ENCODE measurements at places on chromosomes 3 and 15.

DNA sequence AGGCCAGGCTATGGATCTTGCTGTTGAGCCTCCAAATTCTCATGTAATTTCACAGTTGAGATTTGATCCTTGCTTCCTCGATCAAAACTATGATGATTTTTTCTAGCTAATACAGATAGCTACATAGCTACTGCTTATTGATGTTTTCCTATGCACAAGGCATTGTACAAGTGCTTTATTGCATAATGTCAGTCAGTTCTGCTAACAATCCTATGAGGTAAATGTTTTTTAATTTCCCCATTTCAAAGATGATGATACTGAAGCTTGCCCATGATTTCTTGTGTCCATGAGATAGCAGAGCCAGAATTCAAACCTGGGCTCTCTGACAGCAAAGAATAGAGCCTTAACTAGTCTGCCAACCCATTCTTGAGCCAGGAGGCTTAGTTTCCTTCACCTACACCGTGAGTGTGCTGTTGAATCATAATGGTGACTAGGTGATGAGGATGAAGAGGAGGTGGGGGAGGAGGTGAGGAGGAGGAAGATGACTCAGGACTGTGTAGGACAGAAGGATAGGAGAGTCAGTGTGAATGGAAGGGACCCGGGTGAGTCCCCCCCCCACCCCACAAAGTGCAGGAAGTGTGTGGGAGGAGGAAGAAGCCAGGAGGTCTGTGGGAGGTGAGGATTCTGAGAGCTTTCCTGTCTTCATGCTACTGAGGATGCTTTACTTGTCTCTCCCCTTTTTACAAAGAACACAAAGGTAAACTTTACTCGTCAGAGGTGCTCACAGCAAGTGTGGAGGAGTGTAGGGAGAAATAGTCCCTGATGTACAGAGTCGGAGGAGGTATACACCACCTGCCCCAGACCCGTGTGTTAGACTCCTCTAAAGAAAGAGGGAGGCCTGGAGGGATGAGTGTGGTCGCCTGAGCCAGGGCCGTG is 3.6 kb downstream of the TAGLN3 start:
- peak; percentile 56 for DNase-seq

DNA sequence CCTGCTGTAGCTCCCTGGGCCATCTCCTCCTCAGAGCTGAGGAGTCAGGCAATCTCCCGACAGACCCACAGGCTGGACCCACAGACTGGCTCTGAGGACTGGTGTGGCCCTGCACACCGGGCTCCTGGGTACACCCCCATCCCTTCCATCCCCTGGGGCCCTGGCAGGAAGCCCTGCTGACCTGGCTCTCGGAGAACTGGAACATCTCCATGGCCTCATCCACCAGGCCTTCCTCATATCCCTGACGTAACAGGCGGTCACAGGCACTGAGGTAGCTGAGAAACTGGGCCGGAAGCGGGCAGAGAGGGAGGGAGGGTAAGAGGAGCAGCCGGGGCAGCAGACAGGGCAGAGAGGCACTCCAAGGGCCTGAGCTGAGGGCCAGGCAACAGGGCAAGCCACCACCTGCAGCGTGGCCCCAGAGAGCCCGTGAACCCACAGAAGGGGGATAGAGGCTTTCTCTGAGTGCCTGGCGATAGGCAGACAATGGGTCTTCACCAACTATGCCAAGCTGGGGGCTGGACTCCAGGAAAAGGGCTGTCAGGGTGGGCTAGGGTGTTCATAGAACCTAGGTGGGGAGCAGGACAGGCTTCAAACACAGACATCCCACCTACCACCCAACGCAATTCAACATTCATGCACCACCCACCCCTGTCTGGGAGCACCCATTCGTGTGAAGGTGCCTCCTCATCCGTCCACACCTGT is 17.9 kb downstream of the KBTBD13 start:
- DNase-seq = no peak

GRCh38 chr3:14154895-14155440 is 23.4 kb downstream of the XPC start:
- DNase-seq = no peak

DNA sequence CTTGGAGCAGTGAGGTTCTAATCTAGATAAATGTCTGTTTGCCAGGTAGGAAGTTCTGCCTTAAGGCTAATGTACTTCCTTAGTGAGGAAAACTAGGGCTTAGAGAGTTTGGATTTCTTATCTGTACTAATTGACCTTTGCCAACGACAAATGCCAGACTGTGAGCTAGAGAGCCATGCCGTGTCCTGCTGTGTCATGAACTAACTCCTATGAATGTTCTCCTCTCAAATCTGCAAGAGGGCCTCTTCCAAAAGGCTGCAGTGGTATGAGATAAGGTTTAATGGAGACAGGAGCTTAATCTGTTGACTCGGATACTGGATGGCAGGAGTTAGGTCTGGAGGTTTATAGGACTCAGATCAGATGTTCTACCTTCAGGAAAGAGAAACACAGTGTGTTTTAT is 524.9 kb downstream of the NTRK3 start:
- DNase-seq = no peak

DNA sequence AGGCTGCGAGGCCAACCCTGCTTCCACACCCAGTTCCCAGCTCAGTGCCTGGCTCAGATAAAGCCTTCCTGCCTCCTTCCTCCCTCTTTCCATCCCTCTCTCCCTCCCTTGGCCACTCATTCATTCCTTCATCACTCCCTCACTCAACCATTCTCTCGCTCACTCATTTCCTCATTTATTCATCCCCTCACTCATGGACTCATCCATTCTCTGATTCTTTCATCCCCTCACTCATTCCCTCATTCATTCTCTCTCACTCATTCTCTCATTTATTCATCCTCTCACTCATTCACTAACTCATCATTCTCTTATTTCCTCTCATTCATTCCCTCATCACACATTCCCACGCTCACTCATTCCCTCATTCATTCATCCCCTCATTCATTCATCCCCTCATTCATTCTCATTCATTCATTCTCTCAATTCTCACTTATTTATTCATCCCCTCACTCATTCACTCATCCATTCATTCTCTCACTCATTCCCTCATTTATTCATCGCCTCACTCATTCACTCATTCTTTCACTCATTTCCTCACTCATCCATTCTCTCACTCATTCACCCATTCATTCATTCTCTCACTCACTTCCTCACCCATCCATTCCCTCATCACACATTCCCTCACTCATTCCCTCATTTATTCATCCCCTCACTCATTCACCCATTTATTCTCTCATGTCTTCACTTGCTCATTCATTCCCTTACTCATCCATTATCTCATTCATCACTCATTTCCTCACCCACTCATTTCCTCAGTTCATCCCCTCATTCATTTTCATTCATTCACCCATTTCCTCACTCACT is 13.2 kb downstream of the ABTB1 start:
- DNase-seq = no peak

DNA sequence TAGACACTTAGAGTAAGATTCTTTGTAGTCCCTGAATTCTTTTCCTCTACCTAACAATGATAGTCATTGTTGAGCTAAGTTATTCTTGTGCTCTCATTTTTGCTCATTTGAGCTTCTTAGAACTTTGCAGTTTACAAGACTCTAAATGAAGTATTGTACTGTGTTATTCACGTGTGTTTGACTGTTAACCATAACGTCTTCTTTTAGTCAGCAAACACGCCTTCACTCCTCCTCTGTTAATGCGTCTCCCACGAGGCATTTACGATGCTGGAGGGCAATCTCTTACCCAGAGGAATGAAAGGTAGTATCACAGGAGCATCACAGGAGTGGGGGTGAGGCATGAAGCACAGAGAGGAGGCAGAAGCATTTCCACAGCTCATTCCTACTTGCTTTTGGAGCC is 14.8 kb upstream of the P2RY14 start:
- no peak for DNase-seq

GRCh38 chr3:99128725-99129505 is 227.4 kb upstream of the DCBLD2 start:
- no peak for DNase-seq

- no peak for DNase-seq
Observed at GRCh38 chr15:33068007-33068481, 126.5 kb downstream of the FMN1 start.

GRCh38 chr15:97576929-97577645 is 383.4 kb upstream of the ARRDC4 start:
- DNase-seq = no peak

GRCh38 chr3:149534671-149535332 is 60.3 kb downstream of the TM4SF4 start:
- DNase-seq = no peak

DNA sequence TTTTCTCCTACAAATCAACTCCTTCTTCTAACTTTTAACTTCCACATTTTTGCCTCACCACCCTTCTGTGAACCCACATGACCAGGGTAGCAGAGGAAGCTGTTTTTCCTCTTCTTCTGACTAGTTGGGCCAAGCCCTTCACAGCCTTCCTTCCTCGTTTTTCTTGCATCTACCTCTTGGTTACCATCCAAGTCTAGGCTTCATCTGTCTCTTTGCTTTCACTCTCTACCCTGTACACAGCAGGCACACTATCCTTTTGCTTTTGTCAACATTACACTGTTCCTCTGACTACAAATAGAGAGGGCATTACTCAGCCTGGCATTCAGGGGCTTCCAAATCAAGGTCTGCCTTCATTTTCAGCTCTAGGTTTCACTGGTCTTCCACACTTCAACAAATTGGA is 22.0 kb downstream of the SLC9A9 start:
- DNase-seq = no peak

- DNase-seq = no peak
Observed at GRCh38 chr15:31332681-31333071, 6.0 kb downstream of the KLF13 start.

DNA sequence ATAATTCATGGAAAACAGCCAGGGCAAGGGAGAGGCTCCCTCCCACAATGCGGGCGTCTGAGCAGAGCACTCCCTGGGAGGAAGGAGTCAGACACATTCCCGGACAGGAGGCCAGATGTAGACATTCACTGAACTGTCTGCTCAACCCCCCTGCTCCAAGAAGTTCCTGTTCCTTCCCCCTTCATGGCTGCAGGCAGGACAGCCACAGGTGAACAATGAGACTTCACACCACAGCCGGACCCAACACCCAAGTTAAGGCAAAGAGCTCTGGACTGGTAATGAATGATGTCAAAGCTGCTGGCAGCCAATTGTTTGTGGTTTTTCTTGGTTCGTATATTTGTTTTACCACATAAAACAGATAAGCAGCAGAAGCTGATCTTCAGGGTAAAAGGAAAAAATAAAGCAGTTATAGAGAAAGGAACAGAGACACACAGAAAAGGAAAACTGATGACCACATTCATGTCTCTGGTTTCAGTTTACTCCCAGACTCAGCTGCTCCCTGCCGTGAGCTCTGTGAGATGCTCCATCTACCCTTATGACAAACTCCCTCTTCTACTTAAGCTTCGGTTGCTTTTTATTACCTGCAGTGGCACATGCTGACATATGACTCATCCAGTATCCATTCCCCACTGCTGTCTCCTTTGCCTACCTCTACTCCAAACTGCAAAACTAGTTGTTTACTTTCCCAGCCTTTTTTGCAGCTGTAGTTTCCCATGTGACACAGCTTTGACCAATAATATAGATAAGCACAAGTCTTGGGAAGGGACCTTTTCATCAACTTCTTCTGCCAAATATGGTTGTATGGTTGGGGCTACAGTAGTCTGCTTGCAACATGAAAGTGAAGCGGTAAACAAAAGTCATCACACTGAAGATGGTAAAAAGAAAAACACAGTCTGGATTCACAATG is 33.1 kb downstream of the DZIP1L start:
- DNase-seq = no peak

- DNase-seq = no peak
Observed at GRCh38 chr3:4492208-4493013, 737 bp upstream of the ITPR1 start.

GRCh38 chr3:124636101-124636862 is 94.0 kb upstream of the UMPS start:
- no peak for DNase-seq

DNA sequence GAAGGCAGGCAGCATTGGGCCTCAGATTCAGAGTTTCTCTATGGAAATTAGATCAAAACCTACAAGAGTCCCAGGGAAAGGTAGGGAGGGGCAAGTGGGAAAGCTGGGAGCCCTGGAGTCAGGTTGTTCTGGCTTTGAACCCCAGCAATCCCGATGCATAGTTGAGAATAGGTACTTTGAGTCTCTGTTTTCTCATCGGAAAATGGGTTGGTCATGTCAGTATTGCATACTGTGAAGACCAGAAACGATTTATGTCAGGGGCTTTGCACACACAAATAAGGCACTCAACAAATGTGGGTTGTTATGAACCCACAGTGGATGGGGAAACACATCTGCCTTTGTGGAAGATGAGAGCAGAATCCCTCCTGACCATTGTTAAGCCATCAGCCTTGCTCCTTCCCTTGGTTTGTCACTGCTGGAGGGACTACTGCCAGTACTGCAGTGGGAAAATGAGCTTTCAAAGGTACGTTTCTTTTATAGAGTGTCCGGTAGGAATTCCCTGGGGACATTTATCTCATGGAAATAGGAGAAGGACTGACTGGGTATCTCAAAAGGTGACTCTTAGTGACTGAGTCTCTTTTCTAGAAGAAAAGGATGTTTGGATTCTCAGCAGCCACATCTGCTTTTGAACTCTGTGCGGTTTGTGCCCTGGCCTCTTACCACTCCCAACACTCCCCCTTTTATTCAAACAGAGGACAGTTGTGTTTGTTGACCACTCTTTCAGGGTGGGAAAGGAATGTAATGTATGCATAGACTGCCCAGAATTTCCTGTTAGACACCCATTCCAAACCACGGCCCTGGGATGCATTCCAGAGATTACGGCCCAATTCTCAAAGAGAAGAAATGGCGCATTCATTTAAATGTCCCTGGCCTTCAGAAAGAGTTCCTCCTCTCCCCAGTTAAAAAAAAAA is 54.6 kb upstream of the VILL start:
- no peak for DNase-seq

- DNase-seq = no peak
Observed at GRCh38 chr3:12473511-12473910, 10.8 kb upstream of the TSEN2 start.

DNA sequence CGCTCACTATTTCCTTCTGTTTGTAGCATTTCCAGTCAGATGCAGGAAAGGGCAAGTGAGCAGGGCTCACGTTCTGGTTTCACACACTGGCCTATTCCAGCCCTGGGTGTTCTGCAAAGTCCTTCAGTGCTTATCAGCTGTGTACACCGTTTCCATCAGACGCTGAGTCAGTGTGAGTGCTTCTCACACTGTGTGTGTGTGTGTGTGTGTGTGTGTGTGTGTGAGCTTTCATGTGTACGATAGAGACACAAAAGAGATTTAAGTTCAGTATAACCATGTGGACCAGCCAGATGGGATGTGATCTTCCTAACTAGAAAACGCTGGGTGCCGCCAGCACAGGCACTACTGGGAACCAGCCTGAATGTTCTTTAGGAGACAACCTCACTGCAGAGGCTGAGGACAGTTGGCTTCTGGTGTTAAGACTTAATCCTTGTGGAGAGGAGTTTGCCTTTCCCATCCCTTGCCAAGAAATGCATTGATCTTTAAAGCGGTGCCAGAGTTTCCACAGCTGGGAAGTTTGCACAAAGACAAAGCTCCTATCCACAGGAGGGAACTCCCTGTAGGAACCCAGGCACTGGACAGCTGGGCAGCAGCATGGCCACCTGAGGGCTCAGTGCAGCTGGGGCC is 3.9 kb upstream of the CHSY1 start:
- DNase-seq = no peak

DNA sequence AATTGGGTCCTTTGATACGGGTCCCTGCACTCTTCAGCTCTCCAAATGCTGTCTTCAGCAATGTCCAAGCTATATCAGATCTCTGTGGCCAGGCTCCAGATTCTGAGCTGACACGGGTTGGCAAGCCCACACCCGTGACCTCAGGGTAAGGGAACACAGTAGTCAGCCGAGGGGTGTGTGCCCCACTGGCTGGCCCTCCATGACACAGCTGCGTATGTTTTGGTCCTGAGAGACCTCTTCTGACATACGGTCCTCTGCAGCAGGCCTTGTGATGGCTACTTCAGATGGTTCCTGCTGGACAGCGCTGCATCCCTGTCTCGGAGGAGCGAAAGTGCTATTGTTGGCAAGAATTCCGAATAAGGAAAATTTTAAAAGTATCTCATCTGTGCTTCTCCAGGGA is 85.2 kb upstream of the ADAMTS17 start:
- no peak for DNase-seq
